ENCODE measurements at places on chromosomes 7 and 10.

DNA sequence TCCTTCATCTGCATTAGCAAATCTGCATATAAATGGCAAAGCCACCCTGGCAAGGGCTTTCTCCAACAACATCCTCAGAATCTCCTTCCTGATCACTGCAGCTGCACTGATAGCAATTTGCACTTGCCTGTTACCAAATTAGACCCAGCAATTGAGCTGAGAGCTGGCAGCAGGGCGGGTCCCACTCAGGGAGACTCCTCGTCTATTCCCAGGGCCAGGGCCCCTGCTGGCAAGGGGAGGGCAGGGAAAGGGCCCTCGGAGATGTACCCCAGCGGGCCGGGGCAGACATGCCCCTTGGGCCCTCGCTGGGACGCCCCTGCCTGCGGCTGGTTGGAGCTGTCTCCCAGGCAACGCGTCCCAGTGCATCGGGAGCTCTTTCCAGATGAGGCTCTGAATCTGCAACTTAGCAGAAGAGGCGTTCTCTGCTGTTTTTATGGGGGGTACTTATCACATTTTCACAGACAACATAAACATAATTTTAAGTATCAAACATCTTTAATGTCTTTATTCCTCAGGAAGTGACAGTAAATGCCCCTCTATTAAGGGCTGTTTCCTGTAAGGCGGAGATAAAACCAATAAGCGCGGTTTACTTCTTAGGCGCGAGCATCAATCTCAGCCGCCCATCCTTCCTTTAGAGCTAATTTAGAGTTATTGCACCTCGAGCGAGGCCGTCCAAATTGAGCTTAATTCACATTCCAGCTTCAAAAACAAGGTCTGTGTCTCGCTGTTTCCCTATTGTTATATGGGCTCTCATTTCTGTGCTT is 249.0 kb upstream of the PPP2R2D start:
- DNase-seq, result no peak

DNA sequence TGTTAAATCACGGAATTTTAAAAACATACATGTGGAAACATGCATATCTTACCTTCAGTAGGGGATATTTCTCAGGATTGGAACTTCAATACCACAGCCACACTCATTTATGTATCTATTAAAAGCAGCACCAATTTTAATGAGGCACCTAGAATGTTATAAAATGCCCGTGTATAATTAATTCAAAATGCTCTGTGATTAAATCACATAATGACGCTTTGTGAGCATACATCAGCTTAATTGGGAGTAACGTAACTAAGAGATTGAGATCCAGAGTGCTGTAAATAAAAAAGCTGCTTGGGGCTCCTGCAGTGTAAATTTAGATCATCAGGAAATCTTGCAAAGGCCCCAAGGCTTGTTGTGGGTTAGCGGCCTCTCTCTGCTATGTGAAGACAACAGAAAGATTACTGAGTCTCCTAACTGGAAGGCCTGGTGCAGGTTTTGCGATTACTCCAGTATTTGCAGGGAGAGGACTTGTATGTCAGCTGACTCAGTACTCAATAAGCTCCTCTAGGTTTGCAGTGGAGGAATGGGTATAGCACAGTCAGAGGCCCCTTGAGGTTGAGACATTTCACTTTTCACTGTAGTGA is 195.5 kb upstream of the PHYHIPL start:
- no peak for DNase-seq

GRCh38 chr10:88045656-88046415 is 182.4 kb downstream of the PTEN start:
- no peak for DNase-seq

GRCh38 chr10:54880996-54881395 is 80.0 kb upstream of the PCDH15 start:
- DNase-seq, result no peak

DNA sequence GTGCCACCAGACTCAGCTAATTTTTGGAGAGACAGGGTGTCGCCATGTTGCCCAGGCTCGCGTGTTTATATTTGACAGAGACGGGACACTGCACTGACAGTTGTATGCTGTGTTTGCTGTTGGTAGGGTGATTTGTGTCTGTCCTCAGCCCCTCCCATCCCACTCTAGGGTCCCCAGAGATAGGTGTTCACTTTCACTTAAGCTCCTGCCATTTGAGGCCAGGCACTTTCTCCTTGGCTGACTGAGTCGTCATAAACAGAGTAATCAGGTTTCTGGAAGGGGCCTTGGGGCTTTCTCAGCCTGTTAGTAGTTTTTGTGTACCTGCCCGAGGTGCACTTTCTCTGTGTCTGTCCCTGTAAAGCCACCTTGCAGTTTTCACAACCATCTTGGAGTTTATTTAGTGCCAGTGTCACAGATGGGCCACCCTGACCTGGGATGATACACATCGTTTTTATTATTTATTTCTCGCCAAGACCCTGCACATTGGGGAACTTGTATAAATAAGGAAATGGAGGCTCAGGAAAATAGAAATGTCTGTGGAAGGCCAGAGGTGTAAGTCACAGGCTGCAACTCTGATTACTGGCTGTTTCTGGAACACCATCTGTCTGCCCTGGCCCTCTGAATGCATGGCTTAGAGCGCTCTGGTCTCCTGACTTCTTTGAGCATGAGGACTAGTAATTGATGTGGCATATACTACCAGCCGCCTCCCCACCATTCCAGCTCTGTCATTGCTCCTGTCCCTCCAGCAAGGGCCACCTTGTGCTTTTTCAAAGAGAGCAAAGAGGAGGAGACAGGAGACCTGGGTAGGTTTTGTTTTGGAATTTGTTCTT is 81.9 kb upstream of the PDCD4 start:
- DNase-seq, result no peak

GRCh38 chr7:84921154-84921553 is 265.7 kb downstream of the SEMA3D start:
- no peak for DNase-seq

DNA sequence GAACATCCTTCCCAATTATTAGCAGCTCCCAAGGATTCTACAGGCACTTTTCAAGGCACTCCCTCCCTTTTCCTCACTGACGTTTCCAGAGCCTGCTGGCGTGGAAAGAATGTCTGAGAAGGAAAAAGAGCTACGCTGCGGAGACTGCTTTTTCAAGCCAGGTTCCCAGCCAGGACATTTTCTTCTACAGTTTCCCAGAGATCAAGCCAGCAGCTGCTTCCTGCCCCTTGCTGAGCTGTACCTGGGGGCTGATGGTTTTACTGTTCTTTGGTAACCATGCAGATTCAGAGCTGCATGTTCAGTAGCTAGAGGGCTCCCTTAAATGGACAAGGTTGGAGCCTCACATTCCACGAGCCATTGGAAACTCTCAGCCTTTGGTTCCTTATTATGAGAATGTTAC is 133.4 kb downstream of the EVX1 start:
- DNase-seq, result no peak

DNA sequence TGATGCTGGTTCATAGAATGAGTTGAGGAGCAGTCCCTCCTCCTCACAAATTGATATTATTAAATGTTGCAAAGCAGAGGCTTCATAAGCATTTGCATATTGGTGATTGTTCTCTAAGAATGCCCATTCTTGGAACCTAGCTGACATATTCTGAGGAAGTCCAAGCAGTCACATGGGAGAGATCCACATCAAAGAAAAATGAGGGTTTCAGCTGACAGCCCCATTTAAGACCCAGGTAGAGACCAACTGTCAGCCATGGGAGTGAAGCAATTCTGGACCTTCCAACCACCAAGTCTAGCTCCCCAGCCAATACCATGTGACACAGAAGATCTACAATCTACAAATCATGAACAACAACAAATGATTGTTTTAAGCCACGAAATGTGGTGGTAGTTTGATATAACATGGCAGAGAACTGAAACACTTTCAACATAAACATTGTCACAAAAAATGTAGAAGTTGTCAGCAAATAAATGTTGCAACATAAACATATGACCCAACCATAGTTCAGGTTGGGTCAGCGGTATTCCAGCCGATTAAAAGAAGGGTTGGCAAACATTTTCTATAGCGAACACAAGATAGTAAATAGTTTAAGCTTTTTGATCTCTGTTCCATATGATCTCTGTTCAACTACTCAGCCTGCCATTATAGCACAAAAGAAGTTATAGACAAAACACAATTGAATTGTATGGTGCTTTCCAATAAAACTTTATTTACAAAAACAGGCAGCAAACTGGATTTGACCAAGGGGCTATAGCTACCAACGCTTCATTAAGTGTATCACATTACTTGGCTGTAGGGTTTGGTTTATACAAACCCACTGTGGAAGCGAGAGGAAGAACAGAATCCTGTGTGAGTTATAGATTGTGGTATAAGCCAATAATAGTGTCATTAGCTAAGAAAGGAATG is 41.4 kb upstream of the MPP7 start:
- no peak for DNase-seq

- no peak for DNase-seq
Observed at GRCh38 chr7:55369427-55370400, 4.6 kb downstream of the LANCL2 start.

DNA sequence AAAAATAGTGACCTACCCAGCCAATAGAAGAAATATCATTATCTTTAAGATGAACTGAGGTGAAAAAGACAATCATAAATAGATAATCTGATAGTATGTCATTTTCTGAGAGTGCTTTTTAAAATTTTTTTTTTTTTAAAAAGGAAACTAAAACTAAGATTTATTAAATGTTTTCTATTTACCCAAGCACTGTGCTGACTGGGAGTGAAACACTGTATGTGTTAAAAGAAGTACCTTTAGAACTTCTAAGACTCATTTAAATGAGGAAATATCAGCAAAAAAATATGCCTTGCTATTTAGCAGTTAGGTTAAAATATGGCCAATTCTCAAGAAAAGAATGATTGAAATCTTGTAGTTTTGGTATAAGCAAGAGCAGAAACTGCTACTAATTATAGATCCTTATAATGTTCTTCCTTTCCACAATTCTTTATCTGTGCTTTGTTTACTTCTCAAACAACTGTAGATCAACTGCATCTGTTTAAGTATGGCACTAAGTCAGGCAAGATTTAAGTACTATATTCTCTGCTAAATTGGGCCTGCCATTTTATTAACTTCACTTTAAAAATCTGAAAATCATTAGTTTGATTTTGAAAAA is 39.5 kb upstream of the WNT2 start:
- DNase-seq, result no peak

DNA sequence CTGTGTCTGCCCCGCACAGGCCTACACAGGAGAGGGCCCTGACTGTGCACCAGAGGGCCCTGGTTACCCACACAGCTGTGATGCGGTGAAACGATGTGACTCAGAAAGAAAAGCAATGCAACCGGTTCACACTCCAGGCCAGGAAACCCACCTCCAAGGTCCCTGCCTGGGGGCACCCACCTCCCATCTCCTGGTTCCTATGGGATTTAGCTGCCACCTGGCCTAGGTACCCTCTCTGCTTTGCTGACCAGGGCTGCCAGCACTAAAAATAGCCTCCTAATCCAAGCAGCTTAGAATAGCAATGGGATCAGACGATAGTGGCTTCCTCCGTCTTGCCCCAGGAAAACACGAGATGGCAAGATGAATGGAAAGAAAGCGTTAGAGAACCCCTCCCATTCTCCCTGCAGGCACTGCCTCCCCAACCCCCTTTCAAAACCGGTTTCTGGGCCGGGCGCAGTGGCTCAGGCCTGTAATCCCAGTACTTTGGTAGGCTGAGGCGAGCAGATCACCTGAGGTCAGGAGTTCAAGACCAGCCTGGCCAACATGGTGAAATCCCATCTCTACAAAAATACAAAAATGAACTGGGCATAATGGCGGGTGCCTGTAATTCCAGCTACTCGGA is 12.4 kb downstream of the RBP3 start:
- DNase-seq, result no peak

GRCh38 chr7:130904031-130904757 is 170.2 kb upstream of the KLF14 start:
- DNase-seq, result peak; percentile 88

- no peak for DNase-seq
Observed at GRCh38 chr7:148672041-148672440, 26.7 kb upstream of the CUL1 start.

DNA sequence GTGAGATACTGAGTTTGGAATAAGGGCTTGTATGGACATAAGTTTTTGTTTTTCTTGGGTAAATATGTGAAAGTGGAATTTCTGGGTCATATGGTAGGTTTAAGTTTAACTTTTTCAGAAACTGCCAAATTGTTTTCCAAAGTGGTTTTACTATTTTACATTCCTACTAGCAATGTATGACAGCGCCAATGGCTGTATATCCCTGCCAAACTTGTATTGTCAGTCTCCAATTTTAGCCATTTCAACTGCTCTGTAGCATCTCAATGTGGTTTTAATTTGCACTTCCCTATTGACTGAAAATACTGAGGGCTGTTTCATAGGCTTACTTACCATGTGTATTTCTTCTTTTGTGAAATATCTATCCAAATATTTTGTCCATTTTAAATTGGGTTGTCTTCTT is 90.5 kb upstream of the ZNF32 start:
- DNase-seq, result no peak

DNA sequence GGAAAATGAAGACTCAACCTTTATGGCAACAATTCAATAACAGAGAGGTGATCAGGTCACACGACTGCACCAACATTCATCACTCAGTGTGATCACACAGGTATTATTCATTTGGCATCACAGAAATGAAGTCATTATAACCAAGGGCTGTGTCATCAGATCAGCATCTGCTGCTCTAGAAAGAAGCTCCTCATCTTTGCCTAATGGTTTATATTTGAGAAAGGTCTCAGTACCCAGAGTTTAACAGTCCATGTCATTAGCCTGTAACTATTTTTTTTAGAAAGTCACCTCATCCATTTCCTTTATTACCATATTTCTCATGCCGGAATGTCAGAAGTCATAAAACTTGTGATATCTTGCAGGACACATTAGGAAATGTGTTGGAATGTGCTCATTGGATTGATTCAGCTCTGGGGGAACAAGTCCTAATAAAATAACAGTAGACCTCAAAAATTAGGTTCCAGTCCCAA is 45.1 kb upstream of the PRKG1 start:
- DNase-seq, result no peak
